ENCODE measurements at places on chromosomes 12 and 14. TPM values are rescaled to one million over a fixed set of nuclear protein-coding genes. Genes with fewer than 3 reads are reported as not detected.

DNA sequence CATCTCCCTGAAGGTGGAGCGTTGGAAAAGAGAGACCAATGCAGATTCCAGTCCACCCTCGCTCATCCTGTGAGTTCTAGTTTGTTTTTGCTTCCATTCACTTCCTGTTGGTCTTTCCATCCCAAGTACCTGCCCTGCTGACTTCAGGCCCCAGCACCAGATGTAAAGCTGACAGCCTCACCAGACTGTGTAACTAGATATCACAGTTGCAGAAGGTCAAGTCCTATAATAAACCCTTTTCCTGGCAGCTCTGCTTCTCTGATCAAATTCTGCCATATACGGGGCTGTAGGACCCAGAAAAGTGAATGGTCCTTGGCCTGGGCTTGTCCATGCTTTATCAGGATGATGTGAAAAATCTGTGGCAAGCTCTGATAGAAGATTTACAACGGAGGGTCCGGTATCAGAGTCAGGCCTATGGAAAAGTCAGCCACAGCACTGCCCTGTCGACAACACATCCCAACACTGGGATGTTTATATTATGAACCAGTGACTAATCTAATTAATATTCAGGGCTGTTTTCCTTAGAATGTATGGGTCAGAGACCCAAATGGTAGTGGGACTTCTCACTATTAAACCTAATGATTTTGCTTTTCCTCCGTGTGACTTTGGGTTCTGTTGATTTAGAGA, 42.1 kb downstream of the CCDC175 start:
- DNase-seq, result no peak

SLC5A8 gene
- total RNA-seq, result not detected

DNA sequence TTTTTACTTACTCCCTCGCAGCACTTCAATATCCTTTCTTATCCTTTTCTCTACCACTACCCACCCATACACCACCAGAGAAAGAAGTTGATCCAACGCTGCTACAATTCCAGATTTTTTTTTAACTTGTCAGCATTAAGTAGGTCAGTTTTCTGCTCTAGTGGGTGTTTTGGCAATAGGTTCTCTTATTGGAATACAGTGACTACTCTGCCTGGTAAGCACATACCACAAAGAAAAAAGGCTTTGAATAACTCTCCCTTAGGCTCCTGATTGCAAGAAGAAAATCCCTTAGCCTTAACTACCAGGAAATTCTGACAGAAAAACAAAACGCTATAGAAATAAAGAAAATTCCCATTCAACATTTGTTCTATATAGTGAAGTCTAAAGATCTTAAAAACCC, 72.0 kb downstream of the NUMB start:
- DNase-seq, result no peak

GRCh38 chr14:56953884-56954283, 143.6 kb upstream of the OTX2 start:
- no peak for DNase-seq

GRCh38 chr14:75301666-75302325, 23.2 kb downstream of the FOS start:
- no peak for DNase-seq

SSTR1 gene
- total RNA-seq, result not detected

GRCh38 chr14:64326502-64326901, 32.3 kb upstream of the ESR2 start:
- no peak for DNase-seq

DNA sequence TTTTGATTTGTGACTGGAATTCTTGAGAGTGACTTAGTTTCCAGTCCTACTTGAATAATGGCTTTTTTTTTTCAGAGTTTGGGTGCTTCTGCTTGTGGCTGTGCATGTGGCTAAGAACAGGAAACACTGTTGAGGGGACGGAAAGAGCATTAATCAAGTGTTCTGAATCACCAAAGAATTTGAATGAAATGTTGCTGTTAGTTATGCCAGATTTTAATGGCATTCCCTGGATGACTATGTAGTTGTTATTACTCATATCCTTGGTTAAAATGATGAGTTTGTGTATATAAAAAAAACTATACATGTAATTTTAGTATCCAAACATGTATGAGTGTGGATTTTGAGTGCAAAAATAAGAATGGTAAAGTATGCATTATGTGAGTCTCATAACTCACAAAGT, 347.9 kb downstream of the BCAT1 start:
- no peak for DNase-seq

DNA sequence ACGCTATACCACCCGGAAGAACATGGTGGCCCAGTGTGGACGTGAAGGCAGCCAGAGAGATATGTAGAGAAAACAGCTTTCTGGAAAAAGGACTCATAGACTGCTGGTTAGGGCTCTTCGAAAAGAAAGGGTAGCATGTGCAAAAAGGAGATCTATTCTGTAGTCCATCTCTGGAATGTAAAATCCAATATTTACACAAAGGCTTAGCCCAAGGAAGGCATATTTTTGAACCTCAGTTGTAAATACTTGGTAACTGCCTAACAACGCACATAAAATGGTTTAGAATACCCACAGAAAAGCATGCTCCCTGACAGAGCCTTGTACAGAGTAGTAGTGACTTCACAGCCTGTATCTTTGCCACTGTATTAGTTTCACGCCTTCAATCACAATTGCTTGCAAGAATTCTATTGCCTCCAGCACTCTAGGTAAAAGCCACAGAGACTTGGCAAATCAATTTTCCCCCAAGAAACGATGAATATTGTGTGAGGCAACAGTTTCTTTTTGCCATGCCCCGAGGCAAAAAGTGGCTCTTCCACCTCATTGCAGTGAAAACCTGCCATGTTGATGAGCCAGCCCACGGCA, 59.2 kb downstream of the TRIM9 start:
- DNase-seq, result peak; percentile 11

- no peak for DNase-seq
Observed at GRCh38 chr14:97056086-97056485, 258.9 kb downstream of the VRK1 start.

DNA sequence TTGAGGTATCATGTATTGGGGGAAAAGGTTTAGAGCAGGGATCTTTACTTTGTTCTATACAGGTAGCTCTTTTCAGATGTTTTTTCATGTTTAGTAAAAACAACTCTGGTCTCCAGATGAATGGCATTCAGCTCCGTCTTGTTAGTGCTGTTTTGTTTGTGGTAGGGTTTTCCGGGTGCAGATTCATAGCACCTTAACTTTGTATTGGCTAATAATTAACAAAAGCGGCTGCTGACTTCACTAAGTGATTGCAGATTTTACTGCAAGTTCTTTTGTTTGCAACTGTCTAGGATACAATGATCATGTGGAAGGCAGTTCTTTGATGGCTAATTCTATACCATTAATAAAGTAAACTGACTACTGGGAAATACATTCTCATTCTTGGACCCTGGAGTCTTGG, 32.2 kb upstream of the BHLHE41 start:
- DNase-seq, result no peak

DNA sequence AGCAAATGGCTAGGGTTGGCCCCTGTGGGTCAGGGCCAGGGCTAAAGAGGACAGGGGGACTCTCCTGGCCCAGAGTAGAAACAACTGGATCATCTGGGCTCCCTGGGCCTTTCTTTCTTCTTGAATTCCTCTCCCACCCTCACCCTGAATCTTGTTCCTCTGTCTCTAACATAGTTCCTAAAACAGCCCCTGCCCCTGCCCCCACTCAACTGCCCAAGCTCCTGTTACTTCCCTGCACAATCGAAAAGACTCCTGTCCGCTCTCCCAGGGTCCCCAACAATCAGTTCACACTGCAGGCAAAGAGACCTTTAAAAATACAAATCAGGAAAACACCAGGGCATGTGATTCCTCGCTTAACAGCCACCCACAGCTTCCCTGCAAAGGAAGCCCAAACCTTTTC, 18.0 kb upstream of the ANKRD33 start:
- no peak for DNase-seq

TPPP2 gene
- total RNA-seq, result not detected

TMCC3 gene
- 0.43 TPM for total RNA-seq

GRCh38 chr12:130026608-130027176, 122.9 kb upstream of the TMEM132D start:
- peak; percentile 29 for DNase-seq

GRCh38 chr12:75868501-75868900, 163.1 kb downstream of the PHLDA1 start:
- DNase-seq, result no peak

DNA sequence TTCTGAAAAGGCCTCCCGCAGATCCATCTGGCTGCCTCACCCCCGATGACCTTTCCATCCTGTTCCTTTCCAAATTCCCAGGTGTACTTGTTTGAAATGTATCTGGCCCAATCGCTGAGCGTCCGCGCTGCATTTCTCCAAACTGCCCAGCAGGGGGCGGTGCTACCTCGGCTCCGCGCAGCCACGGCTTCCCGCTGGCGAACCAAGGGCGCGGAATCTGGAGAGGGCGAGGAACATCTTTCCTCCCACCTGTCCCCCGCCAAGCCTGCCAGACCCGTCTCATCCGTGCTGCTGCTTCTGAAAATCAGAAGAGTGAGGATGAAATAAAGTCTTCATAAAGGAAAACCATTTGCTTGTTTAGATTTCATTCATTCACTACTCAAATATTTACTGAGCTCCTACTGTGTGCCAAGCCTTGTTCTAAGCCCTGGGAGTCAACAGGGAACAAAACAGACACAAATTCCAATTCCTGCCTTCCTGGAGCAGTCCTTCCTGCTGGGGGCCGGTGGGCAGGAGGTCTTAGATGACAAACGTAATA, 16.8 kb upstream of the MYL2 start:
- peak; percentile 36 for DNase-seq

ADSS1 gene
- total RNA-seq, result 3.7 TPM
